ENCODE measurements at places on chromosomes 6 and 20.

GRCh38 chr6:11566609-11567008 is 29.1 kb downstream of the TMEM170B start:
- DNase-seq = no peak

GRCh38 chr6:115958958-115959357 is 101.7 kb downstream of the FRK start:
- no peak for DNase-seq

DNA sequence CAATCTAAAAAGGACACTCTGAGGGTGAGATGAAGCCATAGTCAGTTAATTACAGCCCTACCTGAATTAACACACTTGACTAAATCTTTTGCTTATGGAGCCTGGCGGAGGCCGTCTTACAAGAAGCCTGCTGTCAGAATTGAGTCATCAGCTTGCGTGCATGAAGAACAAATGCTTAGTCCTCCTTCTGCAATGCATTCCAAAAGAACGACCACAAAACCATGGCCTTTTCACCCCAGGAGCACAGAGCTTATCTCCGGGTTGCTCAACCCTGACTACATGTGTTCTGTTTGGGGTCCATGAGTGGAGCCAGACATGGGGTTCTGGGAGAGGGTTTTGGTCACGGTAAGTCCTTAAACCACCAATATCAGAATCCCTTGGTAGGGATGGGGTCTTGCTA is 318.1 kb downstream of the CLIC5 start:
- DNase-seq = no peak

DNA sequence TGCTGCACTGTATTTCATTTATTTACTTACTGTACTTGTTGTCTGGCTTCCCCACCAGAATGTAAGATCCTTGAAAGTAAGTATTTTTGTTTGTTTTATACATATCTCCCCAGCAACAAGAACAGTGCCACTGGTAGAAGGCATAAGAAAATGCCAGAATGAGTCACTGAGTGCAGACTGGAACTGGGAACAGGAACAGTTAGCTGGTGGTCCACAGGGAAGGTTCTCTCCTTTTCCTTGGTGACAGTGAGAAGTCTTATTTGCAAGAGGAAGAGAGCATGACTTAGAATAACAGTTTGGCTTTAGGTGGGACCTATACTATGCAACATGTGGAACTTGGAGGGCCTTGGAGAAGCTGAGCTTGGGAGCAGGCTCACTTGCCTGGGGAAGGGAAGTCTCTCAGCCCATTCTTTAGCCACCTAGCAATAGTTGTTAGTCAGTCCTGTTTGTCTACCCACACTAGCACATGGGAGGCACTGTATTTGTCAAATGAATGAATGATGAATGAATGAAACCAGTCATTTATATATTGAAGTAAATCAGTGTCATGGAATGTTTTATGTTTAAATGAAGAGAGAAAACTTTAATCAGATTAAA is 203.5 kb downstream of the KCNQ5 start:
- DNase-seq = no peak

GRCh38 chr6:147055821-147056392 is 148.3 kb upstream of the STXBP5 start:
- DNase-seq = no peak

- no peak for DNase-seq
Measured at GRCh38 chr6:158290040-158290439, 22.2 kb upstream of the TULP4 start.

- no peak for DNase-seq
Measured at GRCh38 chr6:42368181-42368580, 83.5 kb downstream of the TRERF1 start.

GRCh38 chr6:37988127-37988526 is 168.6 kb downstream of the ZFAND3 start:
- DNase-seq = no peak

DNA sequence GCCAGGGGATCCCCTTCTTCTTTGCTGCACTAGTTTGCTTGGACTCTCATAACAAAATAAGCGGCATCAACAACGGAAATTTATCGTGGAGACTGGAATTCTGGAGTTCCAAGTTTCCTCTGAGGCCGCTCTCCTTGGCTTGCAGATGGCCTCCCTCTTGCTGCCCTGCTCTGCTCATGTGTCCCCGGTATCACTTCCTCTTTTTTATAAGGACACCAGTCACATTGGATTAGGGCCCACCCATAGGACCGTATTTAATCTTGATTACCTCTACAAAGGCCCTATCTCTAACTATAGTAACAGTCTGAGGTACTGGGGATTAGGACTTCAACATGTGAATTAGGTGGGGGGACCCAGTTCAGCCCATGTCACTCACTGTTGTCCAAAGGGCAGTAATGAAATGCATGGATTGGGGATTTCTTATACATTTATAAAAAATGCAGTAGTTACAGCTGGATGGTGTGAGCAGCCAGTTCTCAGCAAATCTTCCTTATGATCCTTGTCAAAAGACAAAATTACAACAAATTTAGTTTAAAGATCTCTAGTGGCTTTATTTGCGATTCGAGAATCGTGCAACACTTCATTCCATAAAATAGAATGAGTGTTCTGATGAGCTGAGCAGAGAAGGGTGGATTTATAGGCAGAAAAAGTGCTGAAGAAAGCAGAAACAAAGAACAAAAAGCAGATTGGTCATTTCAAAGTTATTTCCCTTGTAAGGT is 59.3 kb upstream of the AKAP12 start:
- DNase-seq = no peak

GRCh38 chr6:32149932-32150870 is 1.5 kb downstream of the PRRT1 start:
- DNase-seq = no peak

DNA sequence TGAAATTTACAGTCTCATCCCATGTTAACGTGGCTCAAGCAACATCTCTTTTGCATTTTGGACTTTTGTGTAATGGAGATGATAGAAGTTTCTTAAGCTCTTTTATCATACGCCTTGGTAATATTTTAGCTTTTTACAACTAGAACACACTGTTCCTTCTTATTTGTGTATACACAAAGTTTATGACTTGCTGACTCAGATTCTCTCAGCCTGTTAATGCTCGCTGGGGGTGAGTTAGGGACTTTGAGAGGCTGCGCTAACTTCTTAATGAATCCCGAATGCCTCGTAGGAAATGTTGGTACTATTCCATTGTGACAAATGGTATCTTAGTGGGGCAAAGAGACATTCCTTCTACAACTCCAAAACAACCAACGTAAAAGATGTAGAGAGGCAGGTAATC is 509.7 kb downstream of the DOK5 start:
- no peak for DNase-seq

GRCh38 chr6:24564081-24564480 is 69.3 kb downstream of the ALDH5A1 start:
- DNase-seq = no peak

GRCh38 chr6:80165143-80165542 is 58.7 kb downstream of the BCKDHB start:
- no peak for DNase-seq

- no peak for DNase-seq
Measured at GRCh38 chr6:134004714-134005113, 47.7 kb downstream of the SLC2A12 start.
